ENCODE measurements at places on chromosomes 6 and 20.
A peak's percentile ranks its signal among the peaks of the same experiment; 100 is the strongest.

DNA sequence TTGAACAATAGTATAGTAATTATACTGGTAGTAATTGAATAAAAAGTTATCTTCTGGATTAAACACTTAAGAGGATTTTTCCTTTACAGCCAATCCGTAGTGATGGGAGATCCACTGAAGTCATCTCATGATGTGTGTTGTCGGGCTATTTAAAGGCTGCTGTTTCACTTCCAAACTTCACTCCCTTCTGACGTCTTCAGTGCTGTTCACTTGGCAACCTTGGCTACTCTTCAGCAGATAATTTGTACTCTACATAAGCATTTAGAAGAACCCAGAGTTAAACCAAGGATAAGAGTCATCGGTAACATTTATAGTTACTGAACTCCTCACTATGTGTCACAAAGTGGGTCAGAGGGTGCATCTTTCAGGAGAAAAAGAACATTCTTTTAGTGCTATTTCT, 179.1 kb upstream of the EYA4 start:
- no peak for DNase-seq

- DNase-seq = peak; percentile 51
Observed at GRCh38 chr6:47414423-47415167, 63.0 kb upstream of the CD2AP start.

DNA sequence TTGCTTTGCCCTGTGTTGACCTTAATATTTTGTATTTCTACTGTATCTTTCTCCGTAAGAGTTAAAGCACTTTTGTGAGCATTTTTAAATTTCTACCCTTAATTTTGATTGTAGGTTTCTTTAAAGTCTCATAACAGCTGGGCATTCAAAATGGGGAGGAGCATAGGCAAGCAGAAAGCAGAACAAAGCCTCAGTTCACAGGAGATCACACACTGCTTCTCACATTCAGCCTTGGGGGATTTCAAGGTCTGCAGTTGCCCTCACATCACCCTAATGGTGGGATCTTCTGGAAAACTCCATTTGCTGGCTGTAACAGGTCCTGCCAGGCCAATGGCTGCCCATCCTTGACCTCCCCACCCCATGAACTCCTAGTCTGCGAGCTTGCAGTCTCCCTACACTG, 292.9 kb downstream of the PHACTR1 start:
- no peak for DNase-seq

GRCh38 chr20:18188434-18188833, 50.8 kb downstream of the KAT14 start:
- no peak for DNase-seq

GRCh38 chr20:2986466-2986865, 57.0 kb upstream of the GNRH2 start:
- DNase-seq = peak; percentile 55

GRCh38 chr6:3406362-3406821, 50.5 kb downstream of the SLC22A23 start:
- no peak for DNase-seq

DNA sequence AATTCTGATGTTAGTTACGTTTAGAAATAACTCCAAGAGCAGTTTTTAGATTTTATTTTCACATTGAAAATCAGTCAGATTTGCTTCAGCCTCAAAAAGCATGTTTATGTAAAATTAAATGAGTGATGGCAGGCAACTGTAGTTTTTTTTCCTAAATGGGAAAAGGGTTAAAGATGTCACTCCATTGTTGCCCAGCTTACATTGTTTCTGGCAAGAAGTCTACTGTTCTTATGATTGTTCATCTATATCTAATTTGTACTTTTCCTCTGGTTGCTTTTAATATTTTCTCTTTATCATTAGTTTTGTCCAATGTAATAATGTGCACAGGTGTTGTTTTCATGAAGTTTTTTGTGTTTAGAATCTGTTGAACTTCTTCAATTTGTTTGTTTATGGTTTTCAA, 6.7 kb upstream of the TTK start:
- no peak for DNase-seq

- no peak for DNase-seq
Observed at GRCh38 chr6:7580927-7581618, 8.9 kb upstream of the SNRNP48 start.

Measured in hematopoietic multipotent progenitor cell treated with erythropoietin and hydrocortisone succinate and interleukin-3 and kit ligand, for 6 days (in vitro differentiated cells).